Activated T-helper 17 cell treated with anti-CD3 and anti-CD28 coated beads, Interleukin-2, amount 50 U/mL, for 72 hours (primary cell): ENCODE measurements at places on chromosomes 3 and 15.

DNA sequence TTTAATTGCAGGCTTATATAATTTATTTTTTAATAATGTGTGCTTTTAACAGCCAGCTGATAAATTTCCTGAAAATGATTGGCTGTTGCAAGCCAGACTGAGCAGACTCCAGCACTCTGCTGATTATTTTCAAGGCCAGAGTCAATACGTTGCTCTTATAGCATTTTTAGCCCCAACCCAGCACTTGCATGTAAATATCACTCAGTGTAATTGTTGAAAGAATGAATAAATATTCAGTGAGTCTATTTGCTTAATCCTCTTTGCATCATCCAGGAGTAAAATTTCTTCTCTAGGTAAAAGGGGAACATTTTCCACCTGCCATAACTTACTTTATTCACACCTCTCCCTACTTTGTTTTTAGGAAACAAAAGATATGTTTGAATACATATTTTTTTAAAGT is 2.9 kb downstream of the GABRR3 start:
- no peak overlapping the region for H3K27ac ChIP-seq
- H3K4me3 ChIP-seq = no peak overlapping the region
- peaks cover 8% of the 10 kb centered on the region for H3K4me1 ChIP-seq
- peaks cover 8% of the 10 kb centered on the region for H3K27me3 ChIP-seq
- no peaks in the 10 kb centered on the region for H3K36me3 ChIP-seq
- no peak for ATAC-seq

- H3K36me3 ChIP-seq = no peaks in the 10 kb centered on the region
- no peak overlapping the region for H3K27ac ChIP-seq
- no peaks in the 10 kb centered on the region for H3K4me1 ChIP-seq
- H3K27me3 ChIP-seq = no peaks in the 10 kb centered on the region
- ATAC-seq = no peak
These were observed 82.3 kb upstream of the OXTR start for GRCh38 chr3:8851703-8852102.

DNA sequence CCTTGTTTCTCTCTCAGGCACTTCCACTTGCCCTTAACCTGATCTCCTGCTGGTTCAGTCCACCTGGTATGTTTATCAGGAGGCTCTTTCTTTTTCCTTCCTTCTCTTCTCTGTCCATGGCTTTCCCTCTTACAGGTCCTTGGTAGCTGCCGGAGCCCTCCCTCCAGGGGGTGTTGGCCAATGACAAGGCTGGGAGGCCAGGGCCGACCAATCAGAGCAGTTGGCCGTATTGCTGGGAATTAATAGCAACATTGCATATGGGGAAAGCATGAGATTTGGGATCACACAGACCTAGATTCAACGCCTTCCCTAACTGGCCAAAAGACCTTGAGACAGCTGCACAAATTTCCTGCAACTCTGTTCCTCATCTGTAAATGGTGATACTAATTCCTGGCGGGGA is 62.4 kb downstream of the CEMIP start:
- no peaks in the 10 kb centered on the region for H3K4me1 ChIP-seq
- no peak overlapping the region for H3K27ac ChIP-seq
- H3K27me3 ChIP-seq = peaks cover 41% of the 10 kb centered on the region
- no peaks in the 10 kb centered on the region for H3K36me3 ChIP-seq
- H3K4me3 ChIP-seq = no peak overlapping the region
- ATAC-seq = no peak

DNA sequence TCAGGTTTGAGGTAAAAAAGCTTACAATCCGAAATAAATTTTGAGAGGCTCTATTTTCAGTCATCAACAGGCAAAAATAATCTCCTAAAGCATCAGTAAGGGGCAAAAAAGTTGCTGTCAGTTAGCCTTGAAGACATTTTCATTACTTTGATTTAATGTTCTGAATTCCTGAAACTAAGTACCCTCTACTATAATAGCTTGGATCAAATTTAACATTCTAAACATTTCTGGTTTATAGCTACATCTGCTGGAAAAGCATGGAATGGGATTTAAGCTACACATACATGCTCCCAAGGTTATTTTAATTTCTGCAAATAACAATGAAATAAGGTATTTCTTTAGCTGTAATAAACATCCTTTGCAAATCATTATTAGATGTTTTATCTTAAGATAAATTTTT is 245.4 kb downstream of the ULK4 start:
- H3K36me3 ChIP-seq = peaks cover 11% of the 10 kb centered on the region
- no peak overlapping the region for H3K27ac ChIP-seq
- no peaks in the 10 kb centered on the region for H3K4me1 ChIP-seq
- no peak overlapping the region for H3K4me3 ChIP-seq
- H3K27me3 ChIP-seq = no peaks in the 10 kb centered on the region
- no peak for ATAC-seq

DNA sequence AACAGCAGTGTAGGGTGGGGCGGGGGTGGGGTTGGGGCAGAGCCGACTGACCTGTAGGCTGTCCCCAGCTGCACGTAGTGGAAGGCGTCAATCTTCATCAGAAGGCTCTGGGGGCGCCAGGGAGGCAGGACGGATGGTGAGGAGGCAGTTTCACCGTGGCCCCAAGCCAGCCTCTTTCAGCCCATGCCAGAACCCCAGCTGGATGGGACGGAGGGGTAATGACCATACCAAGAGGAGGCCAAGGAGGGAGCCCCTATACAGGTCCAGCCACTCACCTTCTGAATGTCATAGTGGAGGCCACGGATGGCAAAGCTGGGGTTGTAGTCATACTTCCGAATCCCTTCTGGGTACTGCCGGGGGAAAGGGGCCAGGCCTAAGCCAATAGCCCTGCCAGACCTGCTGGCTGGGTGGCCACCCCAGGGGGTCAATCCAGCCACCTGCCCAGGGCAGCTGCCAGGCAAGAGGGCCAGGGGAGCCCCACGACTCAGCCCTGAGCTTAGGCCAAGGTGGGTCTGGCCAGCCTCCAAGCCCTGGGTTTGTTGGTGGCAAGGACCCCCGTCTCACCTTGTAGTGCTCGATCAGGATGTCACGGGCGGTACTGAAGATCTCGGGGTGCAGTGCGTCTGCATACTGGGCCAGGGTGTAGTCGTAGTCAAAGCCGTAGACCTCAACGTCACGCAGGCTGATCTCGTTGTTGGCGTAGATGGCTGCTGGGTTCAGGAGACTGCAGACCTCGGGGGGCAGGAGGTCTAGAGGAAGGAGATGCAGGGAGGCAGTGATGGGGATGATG is 4.9 kb downstream of the NT5DC2 start:
- no peaks in the 10 kb centered on the region for H3K36me3 ChIP-seq
- no peak for ATAC-seq
- no peak overlapping the region for H3K27ac ChIP-seq
- no peak overlapping the region for H3K4me3 ChIP-seq
- H3K27me3 ChIP-seq = no peaks in the 10 kb centered on the region

GRCh38 chr3:40754994-40755393 is 230.2 kb downstream of the ZNF621 start:
- ATAC-seq = peak; percentile 83
- peaks cover 15% of the 10 kb centered on the region for H3K27me3 ChIP-seq
- H3K36me3 ChIP-seq = no peaks in the 10 kb centered on the region
- H3K4me3 ChIP-seq = no peak overlapping the region
- H3K27ac ChIP-seq = no peak overlapping the region

- H3K36me3 ChIP-seq = no peaks in the 10 kb centered on the region
- H3K27me3 ChIP-seq = peaks cover 18% of the 10 kb centered on the region
- no peak overlapping the region for H3K27ac ChIP-seq
- peak; percentile 32 for ATAC-seq
These were observed 26.9 kb upstream of the GOLGA8B start for GRCh38 chr15:34610354-34610753.

DNA sequence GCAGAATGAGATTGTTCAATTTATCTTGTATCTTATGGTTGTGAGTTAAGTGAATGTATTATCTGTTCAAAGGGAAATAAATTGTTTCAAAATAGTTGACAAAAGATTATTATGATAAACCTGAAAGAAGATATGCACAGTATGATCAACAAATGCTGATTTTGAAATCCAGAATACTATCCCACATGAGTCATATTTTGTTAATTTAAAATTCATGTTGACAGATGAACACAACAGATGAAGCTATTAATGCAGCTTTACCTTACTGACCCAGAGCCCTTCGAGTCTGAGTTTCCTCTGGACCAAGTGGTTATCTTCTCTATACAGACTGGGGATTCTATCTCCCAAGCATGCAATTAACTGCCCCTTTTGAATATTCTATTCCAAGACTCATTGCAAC is 482.8 kb downstream of the FGF12 start:
- H3K4me3 ChIP-seq = no peak overlapping the region
- H3K4me1 ChIP-seq = no peaks in the 10 kb centered on the region
- no peak for ATAC-seq
- no peaks in the 10 kb centered on the region for H3K36me3 ChIP-seq
- no peak overlapping the region for H3K27ac ChIP-seq

- no peaks in the 10 kb centered on the region for H3K27me3 ChIP-seq
- H3K4me3 ChIP-seq = no peak overlapping the region
- no peaks in the 10 kb centered on the region for H3K4me1 ChIP-seq
- no peaks in the 10 kb centered on the region for H3K36me3 ChIP-seq
These were observed 108.4 kb downstream of the TMCO5A start for GRCh38 chr15:38042707-38043445.

DNA sequence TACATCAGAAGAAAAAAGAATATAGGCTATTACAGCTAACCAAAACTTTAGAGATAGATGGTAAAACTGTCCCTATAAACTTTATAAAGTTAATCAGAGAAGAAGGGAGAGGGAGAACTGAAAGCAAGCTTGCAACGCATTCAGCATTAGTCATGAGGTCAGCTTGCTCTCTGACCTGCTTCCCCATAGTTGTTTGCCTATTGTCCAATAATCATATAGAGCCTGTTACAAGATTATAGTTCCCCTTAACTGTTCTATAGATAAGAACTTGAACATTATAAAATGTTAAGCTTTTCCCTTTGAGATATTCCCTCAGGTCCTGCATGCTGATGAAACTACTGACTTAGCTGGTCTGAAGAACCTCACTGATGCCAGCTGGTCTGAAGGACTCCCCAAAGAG is 74.5 kb downstream of the CPNE4 start:
- peaks cover 19% of the 10 kb centered on the region for H3K27me3 ChIP-seq
- ATAC-seq = no peak
- no peak overlapping the region for H3K4me3 ChIP-seq
- H3K4me1 ChIP-seq = no peaks in the 10 kb centered on the region

DNA sequence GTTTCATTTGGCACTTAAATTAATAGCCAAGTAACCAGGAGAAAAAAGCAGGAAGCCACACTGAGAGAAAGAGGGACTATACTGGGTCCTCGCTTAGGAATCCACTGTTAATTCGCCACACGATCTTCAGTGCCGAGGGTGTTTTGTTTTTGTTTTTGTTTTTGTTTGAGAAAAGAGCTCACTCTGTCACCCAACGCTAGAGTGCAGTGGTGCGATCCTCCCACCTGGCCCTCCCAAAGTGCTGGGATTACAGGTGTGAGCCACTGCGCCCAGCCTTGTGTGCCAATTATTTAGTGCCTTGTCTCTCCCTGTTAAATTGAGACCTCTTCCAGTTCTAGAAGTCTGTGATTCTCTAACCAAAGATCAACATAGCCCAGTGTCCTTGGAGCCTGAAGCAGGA is 53.8 kb upstream of the TPM1 start:
- H3K27ac ChIP-seq = no peak overlapping the region
- H3K4me3 ChIP-seq = no peak overlapping the region
- no peaks in the 10 kb centered on the region for H3K36me3 ChIP-seq
- H3K27me3 ChIP-seq = peaks cover 25% of the 10 kb centered on the region
- no peak for ATAC-seq

GRCh38 chr15:45855907-45856579 is 221.2 kb downstream of the SQOR start:
- ATAC-seq = no peak
- H3K4me3 ChIP-seq = no peak overlapping the region
- peaks cover 15% of the 10 kb centered on the region for H3K27me3 ChIP-seq
- H3K27ac ChIP-seq = no peak overlapping the region

GRCh38 chr3:160950954-160951353 is 154.2 kb downstream of the B3GALNT1 start:
- no peak overlapping the region for H3K4me3 ChIP-seq
- H3K27ac ChIP-seq = no peak overlapping the region
- peaks cover 3% of the 10 kb centered on the region for H3K27me3 ChIP-seq
- peaks cover 6% of the 10 kb centered on the region for H3K4me1 ChIP-seq

- peaks cover 15% of the 10 kb centered on the region for H3K36me3 ChIP-seq
- peaks cover 36% of the 10 kb centered on the region for H3K4me1 ChIP-seq
- ATAC-seq = no peak
- H3K4me3 ChIP-seq = no peak overlapping the region
These were observed 60.5 kb downstream of the VGLL4 start for GRCh38 chr3:11583235-11583634.
